D721Med (cell line): ENCODE measurements at places on chromosomes 4 and X.

DNA sequence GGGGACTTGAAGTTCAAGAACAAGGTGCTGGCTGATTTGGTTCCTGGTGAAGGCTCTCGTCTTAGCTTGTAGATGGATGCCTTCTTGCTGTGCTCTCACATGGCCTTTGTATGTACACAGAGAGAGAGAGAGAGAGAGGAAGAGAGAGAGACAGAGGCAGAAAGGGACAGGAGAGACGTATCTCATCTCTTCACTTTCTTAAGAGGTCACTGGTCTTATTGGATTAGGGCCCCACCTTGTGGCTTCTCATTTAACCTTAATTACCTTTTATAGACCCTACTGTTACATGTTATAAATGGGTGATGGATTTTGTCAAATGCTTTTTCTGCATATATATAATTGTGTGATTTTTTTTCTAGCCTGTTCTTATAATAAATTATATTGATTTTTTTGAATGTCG is 1444.2 kb downstream of the ADGRL3 start:
- DNase-seq: no peak

- DNase-seq: no peak
Observed at GRCh38 chr4:95048296-95048695, 290.5 kb downstream of the BMPR1B start.

DNA sequence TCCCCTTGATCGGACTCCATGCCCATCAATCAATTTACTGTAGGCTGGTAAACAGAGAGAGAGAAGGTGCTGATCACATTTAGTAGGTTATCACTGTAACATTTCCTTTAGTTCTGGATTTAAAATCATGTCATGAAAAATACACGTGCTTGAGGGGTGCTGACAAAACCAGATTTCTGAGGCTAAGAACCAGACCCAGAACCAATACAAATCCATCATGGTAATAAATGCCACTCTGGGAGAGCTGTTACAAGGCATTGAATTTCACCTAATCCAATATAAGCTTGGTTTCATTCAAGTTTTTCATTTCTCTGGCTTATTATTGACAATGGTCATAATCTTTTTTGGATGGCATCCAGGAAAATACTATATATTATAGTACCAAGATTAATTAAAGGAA is 54.5 kb downstream of the FBXO8 start:
- no peak for DNase-seq

DNA sequence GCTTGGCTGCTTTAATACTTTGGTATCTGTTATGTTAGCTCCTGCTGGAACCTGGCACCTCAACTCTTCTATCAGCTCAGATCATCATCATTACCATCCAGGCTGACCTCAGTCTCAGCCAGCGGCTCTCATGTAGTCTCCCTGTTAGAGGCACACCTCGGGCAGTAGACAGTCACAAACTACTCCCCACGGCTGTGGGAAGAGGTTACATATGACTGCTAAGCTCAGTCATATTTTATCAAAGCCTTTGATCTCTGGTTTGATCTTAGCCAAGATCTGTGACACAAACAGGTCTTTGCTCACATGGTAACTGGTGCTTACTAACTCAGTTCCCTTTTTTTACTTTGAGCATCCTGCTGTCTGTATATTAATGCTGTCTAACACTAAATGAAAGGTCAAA is 384.9 kb downstream of the CENPC start:
- no peak for DNase-seq

DNA sequence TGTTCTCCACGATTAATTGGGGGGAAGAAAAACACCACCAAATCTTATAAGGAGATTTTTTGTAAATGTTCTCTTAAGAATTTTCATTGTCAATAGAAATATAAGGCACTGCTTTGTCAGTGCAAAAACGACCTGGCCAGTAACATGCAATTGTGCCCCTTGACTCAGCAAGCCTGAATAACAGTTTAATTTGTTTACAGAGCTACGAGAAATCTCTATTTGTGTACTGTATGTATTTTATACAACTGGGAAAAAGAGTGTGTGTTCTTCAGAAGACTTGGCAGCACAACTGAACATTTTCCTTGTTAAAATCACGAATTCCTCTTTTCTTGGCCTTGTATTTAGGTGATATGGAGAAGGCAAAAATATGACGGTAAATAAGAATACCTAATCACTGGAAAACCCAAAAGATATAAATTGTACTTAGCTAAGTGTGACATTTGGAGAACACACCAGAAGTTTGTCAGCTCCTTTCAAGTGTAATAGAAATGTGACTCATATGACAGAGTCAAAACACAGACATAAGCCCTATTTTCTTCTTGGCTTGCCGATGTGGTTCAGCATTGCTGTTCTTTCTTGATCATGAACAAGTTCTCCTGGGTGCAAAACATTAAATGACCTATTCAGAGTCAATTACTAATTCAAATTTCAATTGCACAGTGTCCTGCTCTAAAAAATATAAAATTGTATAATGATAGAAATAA is 945.0 kb upstream of the INTU start:
- no peak for DNase-seq

- peak; percentile 10 for DNase-seq
Observed at GRCh38 chr4:2253160-2254084, 8.5 kb downstream of the MXD4 start.

DNA sequence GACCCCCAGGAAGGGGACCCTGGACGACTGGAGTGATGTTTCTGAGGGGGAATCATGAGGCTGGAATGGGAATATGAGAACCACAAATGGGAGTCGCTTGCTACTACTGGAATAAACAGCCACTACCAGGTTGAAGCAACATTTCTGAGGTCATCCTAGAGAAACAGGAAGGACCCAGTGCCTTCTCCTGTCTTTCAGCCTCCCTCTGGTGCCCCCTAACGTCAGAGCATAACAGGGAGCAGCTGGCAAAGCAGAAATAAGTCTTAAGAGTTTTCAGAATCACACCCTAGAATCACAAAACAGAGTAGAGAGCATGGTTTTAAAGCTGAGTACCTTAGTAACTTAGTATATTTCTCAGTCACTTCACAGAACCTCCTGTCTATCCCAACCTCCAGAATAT is 347.8 kb upstream of the PITX2 start:
- DNase-seq: no peak

- DNase-seq: no peak
Observed at GRCh38 chrX:41085512-41085877, 250 bp downstream of the USP9X start.

DNA sequence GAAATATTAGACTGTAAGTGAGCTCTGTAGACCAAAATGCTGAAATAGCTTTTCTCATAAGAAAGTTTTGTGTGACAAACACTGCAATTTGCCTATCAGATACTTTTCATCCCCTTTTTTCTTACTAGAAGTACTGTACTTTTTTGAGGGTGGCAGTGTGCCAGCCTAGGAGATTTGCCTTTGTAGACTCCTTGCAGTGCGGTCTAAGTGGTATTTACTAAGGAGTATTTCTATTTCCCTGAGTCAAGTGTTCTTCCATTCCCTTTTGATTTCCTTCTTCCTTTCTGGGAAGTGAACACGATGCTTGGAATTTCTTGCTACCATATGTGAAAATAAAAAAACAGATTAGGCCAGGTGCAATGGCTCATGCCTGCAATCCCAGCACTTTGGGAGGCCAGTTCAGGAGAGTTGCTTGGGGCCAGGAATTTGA is 34.6 kb downstream of the PDLIM5 start:
- DNase-seq: no peak

DNA sequence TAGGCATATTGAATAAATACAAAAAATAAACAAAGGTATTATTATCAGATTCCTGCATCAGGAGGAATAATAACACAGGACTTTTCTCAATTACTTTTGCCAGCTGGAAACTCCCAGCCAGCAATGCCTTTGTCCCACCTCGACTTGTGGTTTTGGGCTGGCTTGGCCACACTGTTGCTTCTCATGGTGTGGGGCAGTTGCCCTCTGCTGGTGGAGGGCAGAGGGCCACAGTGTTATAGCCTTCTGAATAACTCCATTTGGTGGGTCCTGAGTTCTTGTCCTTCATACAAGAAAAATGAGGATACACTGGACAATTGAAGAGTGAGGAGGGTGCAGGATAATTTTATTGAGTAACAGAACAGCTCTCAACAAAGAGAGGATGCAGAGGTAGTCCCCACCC is 1206.0 kb upstream of the ADGRL3 start:
- DNase-seq: no peak

DNA sequence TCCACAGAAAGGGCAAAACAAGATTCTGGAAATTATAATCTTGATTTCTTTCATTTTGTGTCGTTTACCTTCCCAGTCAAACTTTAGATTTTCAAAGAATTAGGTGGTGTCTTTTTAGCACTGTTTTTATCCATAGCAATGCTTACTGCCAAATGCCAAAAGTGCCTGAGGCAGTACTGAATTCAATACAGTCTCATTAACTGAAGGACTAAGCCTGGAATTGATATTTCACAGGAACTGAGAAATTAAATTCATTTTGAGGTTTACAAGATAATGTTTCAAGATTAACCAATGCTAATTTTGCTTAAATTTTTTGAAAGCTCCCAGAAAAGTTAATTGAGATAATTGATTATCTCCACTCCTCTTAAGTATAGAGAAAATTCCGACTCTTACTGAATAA is 68.8 kb upstream of the ARHGAP24 start:
- DNase-seq: no peak

- DNase-seq: no peak
Observed at GRCh38 chrX:109886122-109886761, 116.7 kb upstream of the TMEM164 start.

- no peak for DNase-seq
Observed at GRCh38 chrX:101206471-101206870, 13.1 kb upstream of the DRP2 start.

DNA sequence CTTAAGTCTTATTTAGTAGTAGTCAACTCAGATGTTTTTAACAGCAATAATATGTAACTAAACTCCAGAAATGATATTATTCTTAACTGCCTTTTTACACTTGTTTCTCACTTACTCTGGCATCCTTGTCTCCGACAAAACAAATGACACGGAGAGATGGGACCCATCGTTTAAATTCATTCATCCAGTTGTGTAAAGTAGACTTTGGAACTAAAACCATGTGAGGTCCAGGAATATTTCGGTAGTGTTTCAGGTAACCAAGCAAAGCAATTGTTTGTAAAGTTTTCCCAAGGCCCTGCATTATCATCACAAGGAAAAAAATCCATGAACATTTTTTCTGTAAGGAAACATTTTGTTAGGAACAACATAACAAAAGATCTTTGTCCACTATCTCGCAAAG is 11.6 kb downstream of the SMARCA1 start:
- DNase-seq: no peak
